ENCODE measurements at places on chromosomes 5 and 9.

GRCh38 chr9:86741311-86742208, 205.7 kb downstream of the GAS1 start:
- DNase-seq: no peak

- no peak for DNase-seq
Observed at GRCh38 chr5:76601470-76601869, 21.7 kb downstream of the F2RL2 start.

DNA sequence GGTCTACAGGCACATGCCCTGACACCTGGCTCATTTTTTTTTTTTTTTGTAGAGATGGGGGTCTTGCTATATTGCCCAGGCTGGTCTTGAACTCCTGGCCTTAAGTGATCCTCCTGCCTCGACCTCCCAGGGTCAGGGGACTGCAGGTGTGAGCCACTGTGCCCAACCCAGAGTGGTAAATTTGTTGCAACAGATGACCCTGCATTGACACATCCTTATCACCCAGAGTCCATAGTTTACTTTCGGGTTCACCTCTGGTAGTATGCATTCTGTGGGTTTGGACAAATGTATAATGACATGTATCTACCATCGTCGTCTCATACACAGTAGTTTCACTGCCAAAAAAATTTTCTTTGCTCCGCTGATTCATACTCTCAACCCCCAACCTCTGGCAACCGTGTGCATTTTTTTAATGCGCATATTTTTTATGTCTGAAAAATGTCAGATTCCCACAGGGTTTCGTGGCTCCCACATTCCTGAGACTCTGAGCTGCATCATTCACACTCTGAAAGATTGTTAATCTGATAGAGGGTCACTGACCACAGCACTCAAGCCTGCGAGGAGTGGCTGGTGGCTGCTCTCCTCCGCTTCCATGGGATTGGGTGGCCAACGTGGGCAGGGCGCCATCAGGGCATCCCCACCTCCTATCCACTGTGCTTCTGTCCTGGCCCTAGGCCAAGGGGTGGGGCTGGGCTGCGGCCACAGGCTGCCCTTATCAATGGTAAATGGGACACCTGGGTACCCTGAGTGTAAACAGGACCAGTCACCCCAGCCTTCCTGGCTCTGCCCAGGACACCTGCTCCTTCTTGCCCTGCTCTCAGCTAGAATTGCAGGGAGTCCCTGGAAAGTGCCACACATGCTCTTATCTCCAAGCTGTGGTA, 9.6 kb downstream of the NDST1 start:
- no peak for DNase-seq

- no peak for DNase-seq
Observed at GRCh38 chr5:56757077-56757476, 58.3 kb upstream of the MAP3K1 start.

DNA sequence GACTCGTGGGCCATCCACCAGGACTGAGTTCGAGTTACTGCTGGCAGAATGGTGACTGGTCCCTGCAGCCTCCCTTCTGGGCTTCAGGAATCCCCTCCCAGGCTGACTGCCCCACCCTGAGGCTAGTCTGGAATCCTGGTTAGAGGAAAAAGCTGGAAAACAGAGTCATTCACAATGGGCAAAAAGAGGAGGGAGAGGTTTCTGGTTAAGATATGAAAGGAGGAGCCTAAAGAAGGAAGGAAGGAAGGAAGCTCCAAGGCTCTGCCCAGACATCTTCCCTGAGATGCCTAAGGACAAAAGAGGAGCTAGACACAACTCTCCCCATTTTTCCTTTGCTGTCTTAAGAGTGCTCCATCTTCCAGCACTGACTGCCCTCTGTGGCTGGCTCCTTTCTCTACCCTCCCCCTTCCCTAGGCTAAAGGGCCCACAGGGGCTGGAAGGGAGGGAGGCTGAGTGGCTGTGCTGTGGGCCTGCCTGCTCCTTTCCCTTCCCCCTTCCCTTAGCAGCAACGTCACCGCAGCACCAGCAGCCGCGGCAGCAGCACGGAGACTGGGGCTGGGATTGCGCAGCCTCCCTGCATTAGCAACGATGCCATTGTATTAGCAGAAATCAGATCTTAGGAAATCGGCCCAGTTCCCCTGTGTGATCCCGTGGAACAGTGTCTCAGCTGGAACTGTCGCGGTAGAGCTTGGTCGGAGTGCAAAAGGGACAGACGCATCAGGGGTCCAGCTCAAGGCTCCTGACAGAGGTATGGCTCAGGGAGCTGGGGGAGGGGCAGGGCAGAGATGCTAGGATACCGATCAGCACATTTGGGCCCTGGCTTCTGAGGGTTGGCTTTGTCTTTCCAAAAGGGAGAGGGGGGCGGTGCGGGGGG, 48.7 kb downstream of the RUSC2 start:
- DNase-seq: peak; percentile 78

DNA sequence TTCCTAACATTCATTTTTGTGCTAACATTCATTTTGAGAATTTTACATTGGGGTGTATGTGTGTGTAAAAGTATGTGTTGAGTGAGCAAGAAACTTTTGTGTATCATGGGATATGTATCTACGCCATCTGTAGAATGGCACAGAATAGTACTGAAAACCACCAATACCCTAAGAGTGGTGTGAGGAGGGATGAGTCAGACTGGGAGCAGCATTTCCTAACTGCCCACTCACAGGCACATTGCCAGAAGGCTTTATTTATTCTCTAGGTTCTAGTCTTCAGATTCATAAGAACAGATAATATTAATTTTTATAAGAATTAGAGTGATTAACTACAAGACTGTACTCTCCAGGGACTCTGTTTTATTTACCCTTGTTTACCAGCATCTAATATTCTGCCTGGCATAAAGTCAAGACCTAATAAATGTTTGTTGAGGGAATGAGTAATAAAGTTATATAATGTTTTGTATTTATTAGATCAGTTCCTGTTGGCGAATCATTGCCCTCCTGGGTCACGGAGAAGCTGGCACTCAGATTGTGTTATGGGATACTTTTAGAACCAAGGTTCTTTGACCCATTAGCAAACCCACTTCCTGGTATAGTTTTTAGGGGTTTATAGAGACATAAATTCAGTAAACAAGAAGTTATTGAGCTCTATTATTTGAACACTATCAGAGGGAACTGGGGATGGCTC, 159.1 kb upstream of the PPP2R2B start:
- DNase-seq: no peak

- no peak for DNase-seq
Observed at GRCh38 chr5:138515556-138516245, 27.3 kb downstream of the ETF1 start.

- DNase-seq: no peak
Observed at GRCh38 chr5:78698191-78698791, 49.7 kb upstream of the LHFPL2 start.

GRCh38 chr5:3656803-3657202, 61.2 kb downstream of the IRX1 start:
- DNase-seq: peak; percentile 57
